ENCODE measurements at places on chromosomes 2 and 18. TPM values are rescaled to one million over a fixed set of nuclear protein-coding genes. Genes with fewer than 3 reads are reported as not detected.

- H3K27me3 ChIP-seq, result peaks cover 14% of the 10 kb centered on the region
- H3K36me3 ChIP-seq, result no peaks in the 10 kb centered on the region
- peaks cover 16% of the 10 kb centered on the region for H3K4me1 ChIP-seq
- no peak overlapping the region for H3K27ac ChIP-seq
- no peak overlapping the region for H3K4me3 ChIP-seq
- DNase-seq, result no peak
These were observed 36.4 kb downstream of the TSN start for GRCh38 chr2:121791801-121792221.

GRCh38 chr2:77866661-77867060 lies 344.5 kb upstream of the LRRTM4 start:
- no peaks in the 10 kb centered on the region for H3K36me3 ChIP-seq
- no peak for DNase-seq
- no peak overlapping the region for H3K27ac ChIP-seq
- no peak overlapping the region for H3K4me3 ChIP-seq

Gene GLI2
- total RNA-seq, result 39.6 TPM

GRCh38 chr2:20675701-20676352 lies 8.9 kb downstream of the GDF7 start:
- H3K4me1 ChIP-seq, result peaks cover 17% of the 10 kb centered on the region
- DNase-seq, result no peak
- H3K4me3 ChIP-seq, result peak overlapping the region; percentile 25

DNA sequence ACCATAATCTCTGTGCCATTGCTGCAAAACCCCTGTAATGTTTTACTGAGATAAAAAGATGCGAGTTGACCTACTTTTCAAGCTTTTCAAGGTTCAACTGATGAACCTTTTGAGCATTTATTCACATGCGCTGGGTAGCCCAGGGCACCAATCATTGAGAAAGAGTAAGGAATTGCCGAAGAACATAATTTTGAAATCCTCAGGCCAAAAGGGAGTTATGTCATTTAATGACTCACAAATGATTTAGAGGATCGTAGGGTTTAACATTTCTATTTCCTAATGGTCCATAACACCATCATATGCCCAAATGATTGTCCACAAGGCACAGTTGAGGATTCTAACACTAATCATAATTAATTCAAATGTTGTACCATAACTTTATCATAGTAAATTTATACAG lies 20.2 kb upstream of the DLX1 start:
- no peaks in the 10 kb centered on the region for H3K27me3 ChIP-seq
- peaks cover 9% of the 10 kb centered on the region for H3K36me3 ChIP-seq
- no peak overlapping the region for H3K27ac ChIP-seq
- DNase-seq, result no peak
- H3K4me3 ChIP-seq, result no peak overlapping the region

Gene CCDC68
- total RNA-seq, result 0.05 TPM

- peak; percentile 76 for DNase-seq
- peak overlapping the region; percentile 22 for H3K4me3 ChIP-seq
- peaks cover 7% of the 10 kb centered on the region for H3K27me3 ChIP-seq
- H3K4me1 ChIP-seq, result peaks cover 28% of the 10 kb centered on the region
These were observed 1.5 kb upstream of the GPBAR1 start for GRCh38 chr2:218259099-218259961.

- H3K4me1 ChIP-seq, result no peaks in the 10 kb centered on the region
- no peaks in the 10 kb centered on the region for H3K36me3 ChIP-seq
- no peak overlapping the region for H3K27ac ChIP-seq
- H3K4me3 ChIP-seq, result no peak overlapping the region
These were observed 107.5 kb downstream of the LIPG start for GRCh38 chr18:49669403-49669802.

Gene OSBPL1A
- 7.4 TPM for total RNA-seq

DNA sequence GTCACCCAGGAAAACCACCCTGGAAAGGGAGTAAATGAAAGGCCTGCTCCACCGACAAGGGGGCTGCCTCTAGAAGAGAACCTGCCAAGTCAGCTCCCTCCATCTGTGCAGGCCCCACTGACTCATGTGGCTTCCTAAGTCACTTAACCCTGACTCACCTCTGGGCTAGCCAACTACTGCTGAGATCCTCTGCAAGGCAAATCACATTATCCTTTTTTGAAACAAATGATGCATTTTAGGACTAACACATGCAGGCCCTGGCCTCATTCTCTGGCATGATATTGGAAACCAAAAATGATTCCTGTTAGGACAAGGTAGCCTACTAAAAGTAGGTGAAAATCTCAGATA lies 474.6 kb downstream of the EPHA4 start:
- peaks cover 2% of the 10 kb centered on the region for H3K27me3 ChIP-seq
- no peak overlapping the region for H3K27ac ChIP-seq
- H3K4me3 ChIP-seq, result no peak overlapping the region
- H3K4me1 ChIP-seq, result peaks cover 19% of the 10 kb centered on the region
- no peaks in the 10 kb centered on the region for H3K36me3 ChIP-seq

Measured in HFFc6 (cell line).